ENCODE measurements at places on chromosomes 7 and 10.

- DNase-seq = no peak
Observed at GRCh38 chr7:48617993-48618392, 306.4 kb upstream of the CDC14C start.

DNA sequence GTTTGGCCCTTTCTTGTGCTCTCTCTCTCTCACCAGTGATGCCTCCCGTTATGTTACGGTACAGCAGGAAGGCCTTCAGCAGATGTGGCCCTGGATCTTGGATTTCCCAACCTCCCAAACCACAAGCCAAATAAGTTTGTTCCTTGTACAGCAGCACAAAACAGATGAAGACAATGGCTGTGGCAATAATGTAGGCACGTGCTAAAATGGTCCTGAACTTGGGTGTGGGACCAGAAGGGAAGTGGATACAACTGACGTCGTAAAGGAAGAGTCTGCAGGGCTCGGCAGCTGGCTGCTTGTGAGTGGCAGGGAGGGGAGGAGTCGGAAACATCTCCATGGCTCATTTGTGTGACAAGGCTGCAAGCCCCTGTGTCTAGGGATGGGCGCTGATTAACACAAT lies 26.8 kb downstream of the PROSER2 start:
- DNase-seq = no peak

GRCh38 chr7:69364813-69365643 lies 233.2 kb upstream of the AUTS2 start:
- no peak for DNase-seq

DNA sequence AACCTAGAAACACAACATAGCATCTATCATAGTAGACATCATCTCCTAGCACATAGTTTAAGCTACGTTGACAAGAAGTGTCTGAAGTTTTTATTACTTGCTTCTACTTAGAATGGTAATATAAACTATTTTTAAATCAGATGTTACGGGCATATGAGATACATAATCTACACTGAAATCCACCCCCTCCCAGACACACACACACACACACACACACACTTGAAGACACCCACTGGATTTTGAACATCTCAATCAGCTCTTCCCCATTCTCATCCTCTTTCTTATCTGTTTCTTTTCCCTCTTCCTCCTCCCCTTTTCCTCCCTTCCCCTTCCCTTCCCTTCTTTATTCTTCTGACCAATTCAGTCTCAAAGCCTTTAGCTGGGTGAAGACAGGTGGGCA lies 175.9 kb downstream of the PAXIP1 start:
- no peak for DNase-seq

DNA sequence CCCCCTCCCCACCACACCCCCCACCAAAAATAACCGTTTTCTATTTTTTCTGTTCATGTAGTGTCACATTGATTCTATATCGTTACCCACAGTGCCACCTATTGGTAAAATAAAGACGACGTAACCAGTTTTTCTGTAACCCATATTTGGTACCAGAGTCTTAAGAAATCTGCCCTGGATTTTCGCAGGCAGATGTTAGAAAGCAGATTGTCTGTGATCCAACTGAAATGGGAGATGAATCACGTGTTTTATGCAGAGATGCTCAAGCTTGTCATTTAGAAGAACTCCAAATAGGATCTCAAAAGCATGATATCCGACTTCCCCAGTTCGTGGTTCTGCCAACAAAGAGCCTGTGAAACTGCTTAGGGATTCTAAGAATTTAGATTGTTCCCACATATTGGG lies 261.1 kb upstream of the CSTF2T start:
- DNase-seq = no peak

Data from NCI-H2029 treated with DMSO at 0.1 percent for 48 hours (cell line).